Muscle of arm (tissue), 14 donors: ENCODE measurements at places on chromosomes 7 and 10. TPM values are rescaled to one million over a fixed set of nuclear protein-coding genes. Genes with fewer than 3 reads are reported as not detected.

Gene IDI2
- not detected for polyA plus RNA-seq

Gene PSD
- 2.6 TPM for polyA plus RNA-seq

Gene GFRA1
- 29.9 TPM for polyA plus RNA-seq

Gene NUTM2A
- 1.7 TPM for polyA plus RNA-seq

GRCh38 chr7:80218723-80219122 is 84.1 kb downstream of the GNAI1 start:
- DNase-seq, result no peak

Gene STOX1
- polyA plus RNA-seq, result 3.2 TPM

Gene SLC13A1
- not detected for polyA plus RNA-seq

DNA sequence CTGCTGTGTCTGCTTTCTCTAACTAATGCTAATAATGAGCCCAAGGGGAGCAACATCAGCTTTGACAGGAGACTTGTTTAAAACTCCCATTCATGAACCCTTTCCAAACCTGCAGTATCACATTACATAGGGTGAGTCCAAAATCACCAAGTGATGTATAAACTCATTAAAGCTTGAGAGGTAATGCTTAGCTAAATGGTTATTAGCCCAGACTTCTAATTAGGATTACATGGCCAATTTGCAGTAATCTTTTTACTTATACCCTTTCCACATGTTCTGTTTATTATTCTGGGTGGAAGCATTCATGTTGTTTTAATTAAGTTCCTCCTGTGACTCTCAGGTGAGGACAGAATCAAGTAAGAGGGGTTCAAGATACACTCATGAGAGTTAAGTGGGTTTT is 17.5 kb downstream of the ZNF138 start:
- DNase-seq, result no peak

- DNase-seq, result no peak
Measured at GRCh38 chr10:129898706-129899268, 65.3 kb downstream of the EBF3 start.

- DNase-seq, result no peak
Measured at GRCh38 chr10:13712837-13713581, 126.2 kb downstream of the PRPF18 start.

GRCh38 chr10:73908853-73909539 is 1.9 kb upstream of the PLAU start:
- no peak for DNase-seq

DNA sequence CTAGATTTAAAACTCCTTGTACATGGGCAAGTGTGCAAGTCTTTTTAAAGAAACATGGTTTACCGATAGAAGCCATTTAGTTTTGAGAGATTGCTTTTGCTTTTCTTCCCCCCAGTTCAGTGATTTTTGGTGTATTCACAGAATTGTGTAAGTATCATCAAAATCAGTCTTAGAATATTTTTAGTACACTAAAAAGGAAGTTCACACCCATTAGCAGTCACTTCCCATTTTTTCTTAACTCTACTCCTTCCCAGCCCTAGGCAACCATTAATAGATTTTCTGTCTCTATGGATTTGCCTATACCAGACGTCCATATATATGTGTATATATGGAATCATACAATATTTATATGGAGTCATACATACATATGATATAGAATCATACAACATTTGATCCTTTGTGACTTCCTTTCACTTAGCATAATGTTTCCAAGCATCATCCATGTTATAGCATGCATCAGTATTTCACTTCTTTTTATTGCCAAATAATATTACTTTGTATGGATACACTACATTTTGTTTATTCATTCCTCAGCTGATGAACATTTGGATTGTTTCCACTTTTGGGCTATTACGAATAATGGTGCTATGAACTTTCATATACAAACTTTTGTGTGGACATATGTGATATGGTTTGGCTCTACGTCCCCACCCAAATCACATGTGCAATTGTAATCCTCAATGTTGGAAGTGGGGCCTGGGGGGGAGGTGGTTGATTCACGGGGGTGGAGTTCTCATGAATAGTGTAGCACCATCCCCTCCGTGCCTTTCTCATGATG is 16.5 kb upstream of the ARL4A start:
- DNase-seq, result no peak

Gene HABP2
- polyA plus RNA-seq, result not detected

- peak; percentile 14 for DNase-seq
Measured at GRCh38 chr10:33570495-33570894, 236.0 kb upstream of the NRP1 start.
